ENCODE measurements at places on chromosomes 4 and X.

- DNase-seq: no peak
Measured at GRCh38 chr4:113336556-113336955, 287.1 kb downstream of the ANK2 start.

GRCh38 chrX:45774961-45775360 lies 574.3 kb upstream of the DIPK2B start:
- no peak for DNase-seq

- no peak for DNase-seq
Measured at GRCh38 chr4:24102621-24103020, 212.8 kb upstream of the PPARGC1A start.

- no peak for DNase-seq
Measured at GRCh38 chr4:184280591-184281071, 63.0 kb upstream of the ENPP6 start.

DNA sequence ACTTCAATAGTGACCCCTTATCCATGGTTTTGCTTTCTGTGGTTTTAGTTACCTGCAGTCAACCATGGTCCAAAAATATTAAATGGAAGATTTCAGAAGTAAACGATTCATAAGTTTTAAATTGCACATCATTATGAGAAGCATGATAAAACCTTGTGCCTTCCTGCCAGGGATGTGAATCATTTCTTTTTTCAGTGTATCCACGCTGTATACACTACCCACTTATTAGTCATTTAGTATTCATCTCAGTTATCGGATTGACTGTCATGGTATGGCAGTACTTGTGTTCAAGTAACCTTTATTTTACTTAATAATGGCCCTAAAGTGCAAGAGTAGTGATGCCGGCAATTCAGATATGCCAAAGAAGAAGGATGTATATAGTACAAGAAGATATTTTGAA lies 37.7 kb upstream of the TASL start:
- DNase-seq: no peak

DNA sequence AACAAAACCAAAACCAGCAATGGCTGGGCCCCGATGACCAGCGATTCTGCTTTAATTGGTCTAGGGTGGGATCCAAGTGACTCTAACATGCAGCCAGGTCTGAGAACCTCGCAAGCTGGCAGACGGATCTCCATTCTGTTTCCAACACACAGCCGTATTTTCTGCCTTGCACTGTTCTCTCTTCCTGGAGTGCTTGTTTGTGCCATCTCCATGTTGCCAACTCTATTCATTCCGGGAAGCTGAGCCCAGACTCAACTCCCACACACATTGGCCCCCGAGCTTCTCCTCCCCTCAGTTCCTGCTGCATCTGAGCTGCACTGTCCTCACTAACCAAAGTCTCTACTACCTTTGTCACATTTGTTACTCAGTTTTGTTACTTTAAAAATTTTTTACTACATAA lies 35.6 kb downstream of the GEMIN8 start:
- no peak for DNase-seq

- peak; percentile 88 for DNase-seq
Measured at GRCh38 chr4:152352622-152353116, 183.2 kb downstream of the FBXW7 start.

DNA sequence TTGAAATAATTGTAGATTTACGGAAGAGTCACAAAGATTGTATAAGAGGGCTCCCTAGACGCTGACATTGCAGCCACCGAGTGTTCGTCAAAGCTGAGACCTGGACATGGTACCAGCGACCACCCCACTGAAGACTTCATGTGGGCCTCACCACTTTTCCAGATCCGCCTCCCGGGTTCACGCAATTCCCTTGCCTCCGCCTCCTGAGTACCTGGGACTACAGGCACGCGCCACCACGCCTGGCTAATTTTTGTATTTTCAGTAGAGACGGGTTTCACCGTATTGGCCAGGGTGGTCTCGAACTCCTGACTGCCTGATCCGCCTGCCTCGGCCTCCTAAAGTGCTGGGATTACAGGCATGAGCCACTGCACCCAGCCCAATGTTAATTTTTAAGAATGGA lies 29.7 kb downstream of the CPLX1 start:
- no peak for DNase-seq

- no peak for DNase-seq
Measured at GRCh38 chr4:86333236-86333635, 26.6 kb downstream of the MAPK10 start.

DNA sequence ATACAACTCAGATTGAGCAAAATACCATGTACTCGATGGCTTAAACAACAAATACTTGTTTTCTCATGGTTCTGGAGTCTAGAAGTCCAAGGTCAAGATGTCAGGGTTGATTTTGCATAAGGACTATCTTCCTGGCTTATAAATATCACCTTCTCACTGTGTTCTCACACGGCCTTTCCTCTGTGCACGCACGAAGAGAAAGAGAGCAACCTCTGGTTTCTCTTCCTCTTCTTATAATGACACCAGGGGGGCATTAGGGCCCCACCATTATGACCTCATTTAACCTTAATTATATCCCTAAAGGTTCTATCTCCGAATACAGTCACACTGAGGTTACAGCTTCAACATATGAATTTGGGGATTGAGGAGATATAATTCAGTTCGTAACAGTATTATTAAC lies 504.0 kb downstream of the MAGEE1 start:
- DNase-seq: no peak

GRCh38 chrX:5775846-5776430 lies 452.7 kb downstream of the NLGN4X start:
- peak; percentile 73 for DNase-seq

DNA sequence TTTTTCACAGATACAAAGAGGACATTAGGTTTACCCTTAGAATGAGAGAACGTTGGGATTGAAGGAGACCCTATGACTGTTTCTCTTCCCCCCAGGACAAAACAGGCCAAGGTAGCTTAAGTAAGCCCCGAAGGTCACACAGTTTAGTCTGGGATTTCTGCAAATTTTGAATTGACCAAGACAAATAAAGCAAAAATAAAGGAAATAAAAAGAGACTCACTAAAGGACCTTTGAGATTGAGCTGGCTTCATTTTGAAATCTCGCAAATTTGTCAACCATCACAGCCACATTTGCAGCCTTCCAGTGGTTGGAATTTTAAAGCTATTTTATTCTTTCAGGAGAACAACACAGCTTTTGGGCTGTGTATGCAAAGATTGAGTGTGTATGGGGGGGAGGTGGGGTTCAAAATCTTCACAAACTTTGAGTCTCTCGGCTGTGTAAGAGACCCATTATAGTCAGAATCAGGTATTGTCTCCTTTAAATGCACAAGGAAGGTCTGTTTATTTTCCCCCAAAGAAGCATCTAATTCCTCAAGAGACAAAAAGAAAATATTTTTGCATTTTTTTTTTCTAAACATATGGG lies 4.2 kb downstream of the TMSB4X start:
- no peak for DNase-seq

- no peak for DNase-seq
Measured at GRCh38 chrX:107135049-107135964, 16.7 kb upstream of the RBM41 start.

GRCh38 chr4:52983563-52984303 lies 121.6 kb downstream of the RASL11B start:
- no peak for DNase-seq

- DNase-seq: no peak
Measured at GRCh38 chr4:155954118-155954685, 536 bp upstream of the CTSO start.

DNA sequence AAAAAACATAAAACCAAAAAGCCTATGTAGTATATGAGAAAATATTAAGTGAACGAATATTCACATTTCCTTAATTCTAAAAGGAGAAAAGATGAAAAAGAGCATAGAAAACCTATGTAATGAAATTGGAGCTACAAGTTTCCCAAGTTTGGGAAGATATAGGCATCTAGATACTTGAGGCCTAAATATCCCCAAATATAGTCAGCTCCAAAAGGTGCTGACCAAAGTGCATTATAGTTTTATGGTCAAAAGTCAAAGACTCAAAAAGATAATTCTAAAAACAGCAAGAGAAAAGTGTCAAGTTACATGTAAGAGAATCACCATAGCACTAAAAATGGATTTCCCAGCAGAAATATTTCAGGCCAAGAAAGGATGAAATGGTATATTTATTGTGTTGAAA lies 673.7 kb upstream of the GRID2 start:
- DNase-seq: no peak

GRCh38 chrX:14676431-14676830 lies 147.1 kb downstream of the GLRA2 start:
- DNase-seq: no peak

DNA sequence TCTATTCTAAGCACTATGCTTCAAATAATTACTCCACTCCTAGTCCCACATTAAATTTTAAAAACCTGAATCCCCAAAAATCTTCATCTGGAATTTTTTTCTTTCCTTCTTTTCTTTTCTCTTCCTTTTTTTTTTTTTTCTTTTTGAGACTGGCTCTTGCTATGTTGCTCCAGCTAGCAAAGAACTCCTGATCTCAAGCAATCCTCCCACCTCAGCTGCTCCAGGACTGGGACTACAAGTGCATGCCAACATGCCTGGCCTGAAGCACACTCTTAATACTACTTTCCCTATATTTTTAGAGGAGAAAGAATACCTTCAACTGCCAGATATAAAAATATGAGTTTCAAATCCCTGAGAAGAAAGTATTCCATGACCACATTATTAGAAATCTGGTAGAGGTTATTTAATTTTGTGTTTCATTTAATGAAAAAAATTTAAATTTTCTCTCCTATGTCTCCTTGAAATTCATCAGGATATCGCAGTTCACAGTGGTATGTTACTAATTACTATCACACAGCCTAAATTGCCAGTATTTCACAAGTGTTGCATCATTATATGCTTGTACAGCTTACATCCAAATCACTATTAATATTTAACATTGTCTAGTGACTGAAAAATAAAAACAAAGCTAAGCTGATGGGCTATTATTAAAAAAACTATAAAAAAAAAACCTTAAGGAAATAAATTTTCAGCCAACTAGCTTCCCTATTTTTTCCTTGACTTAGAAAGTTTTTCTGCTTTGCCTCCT lies 227.8 kb downstream of the NAF1 start:
- no peak for DNase-seq

DNA sequence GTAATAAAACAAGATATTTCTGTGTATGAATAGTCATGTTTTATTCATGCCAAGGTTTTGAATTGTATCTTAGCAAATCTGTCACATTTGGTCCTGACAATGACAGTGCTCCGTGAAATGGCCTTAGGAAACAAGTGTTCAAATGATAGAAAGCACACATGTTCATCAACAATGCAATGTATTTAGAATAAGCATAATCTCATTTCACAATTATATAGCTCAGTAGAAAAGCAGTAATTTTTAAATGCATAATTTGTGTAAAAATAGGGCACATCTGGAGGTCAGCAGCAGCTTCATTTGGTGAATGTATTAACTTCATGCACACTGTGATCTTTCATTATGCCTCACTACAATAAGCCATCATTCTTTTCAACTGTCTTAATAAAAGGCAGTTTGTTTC lies 380.4 kb downstream of the GPM6A start:
- DNase-seq: no peak

DNA sequence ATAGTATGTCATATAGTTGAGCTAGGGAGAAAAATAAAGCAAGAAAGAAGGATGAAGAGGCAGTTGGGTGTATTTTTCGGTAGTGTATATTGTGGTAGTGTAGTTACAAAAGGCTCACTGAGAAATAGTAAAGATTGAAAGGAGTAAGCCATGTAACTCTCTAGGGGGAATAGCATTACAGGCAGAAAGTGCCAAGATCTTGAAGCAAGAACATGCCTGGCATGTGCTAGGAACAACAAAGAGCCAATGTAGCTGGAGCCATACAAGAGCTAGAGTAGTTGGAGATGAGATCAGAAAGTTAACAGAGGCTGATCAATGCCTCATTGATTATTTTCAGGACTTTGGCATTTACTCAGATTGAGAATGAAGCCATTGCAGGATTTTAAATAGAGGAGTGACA lies 3.0 kb downstream of the ABCE1 start:
- no peak for DNase-seq

GRCh38 chrX:138847930-138848329 lies 136.4 kb upstream of the FGF13 start:
- DNase-seq: no peak

GRCh38 chr4:180790471-180790870 lies 1452.7 kb upstream of the TENM3 start:
- DNase-seq: no peak

DNA sequence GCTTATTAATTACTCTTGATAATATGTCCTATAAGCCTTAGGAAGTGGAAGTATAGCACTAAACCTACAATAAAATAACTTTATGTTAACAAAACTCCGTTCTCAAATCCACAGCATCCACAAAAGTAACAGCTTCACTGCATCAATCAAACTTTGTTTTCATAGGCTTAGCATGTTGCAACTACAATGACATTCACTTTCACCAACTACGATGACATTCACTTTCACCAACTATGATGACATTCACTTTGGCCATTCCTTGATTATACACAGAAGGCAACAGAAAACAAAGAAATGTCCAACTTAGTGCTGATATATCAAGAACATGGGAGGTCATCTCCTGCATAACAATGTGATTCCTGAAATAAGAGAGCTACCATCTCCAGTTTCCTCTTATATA lies 44.3 kb downstream of the FBXL5 start:
- no peak for DNase-seq

DNA sequence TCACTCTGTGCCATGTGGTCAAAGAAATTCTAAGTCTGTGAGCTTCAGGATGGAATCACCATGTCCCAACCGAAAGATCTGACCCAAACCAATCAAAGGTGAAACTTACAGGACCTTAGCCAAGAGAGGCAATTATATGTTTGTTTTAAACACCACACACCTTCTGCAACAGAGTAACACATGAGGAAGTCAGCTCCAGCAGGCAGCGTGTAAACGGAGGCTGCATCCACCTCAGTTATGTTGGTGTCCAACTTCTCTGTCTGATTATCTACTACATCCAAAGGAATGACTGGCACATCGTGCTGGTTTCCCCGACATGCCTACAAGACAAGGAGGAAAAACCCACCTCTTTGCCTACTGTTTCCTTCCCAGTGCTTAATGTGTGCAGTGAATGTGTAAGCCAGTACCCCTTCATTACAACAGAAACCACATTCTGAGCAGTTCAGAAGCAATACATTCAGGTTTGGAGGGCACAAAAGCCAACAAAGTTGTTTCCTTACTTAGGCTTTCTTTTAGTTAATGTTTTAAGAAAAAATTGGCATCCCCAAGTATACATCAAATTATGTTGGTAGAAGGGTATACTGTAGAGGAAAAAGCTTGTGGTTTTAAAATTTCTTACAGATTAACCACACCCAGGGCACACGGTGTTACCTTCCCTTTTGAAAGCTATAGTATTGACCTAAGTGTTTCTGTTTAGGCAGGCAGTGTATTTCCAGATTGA lies 12.4 kb downstream of the CASP6 start:
- DNase-seq: no peak

DNA sequence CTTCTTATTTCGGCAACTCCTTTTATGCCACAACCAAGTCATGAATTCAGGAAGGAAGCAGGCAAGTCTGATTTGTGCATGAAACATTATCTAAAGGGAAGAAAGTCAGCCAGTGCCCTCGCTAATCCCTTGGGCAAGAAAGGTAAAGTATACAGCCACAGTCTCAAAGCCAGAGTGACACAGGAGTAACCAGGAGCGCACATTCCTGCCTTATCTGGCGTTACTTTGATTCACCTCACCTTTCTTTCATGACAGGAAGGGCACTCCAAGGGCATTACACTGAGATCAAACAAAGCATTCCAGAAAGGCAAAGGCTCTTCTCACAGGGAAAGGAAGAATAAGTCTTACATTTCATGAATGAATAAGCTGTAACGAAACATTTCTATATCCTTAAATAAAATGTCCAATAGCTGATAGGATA lies 38.8 kb downstream of the FAT1 start:
- DNase-seq: no peak

GRCh38 chr4:187934766-187935165 lies 60.8 kb upstream of the ZFP42 start:
- DNase-seq: no peak

GRCh38 chr4:25590171-25590570 lies 65.5 kb upstream of the SLC34A2 start:
- DNase-seq: no peak

Data from GDM1 (cell line).